ENCODE measurements at places on chromosomes 13 and 19.

- no peak for DNase-seq
Measured at GRCh38 chr19:5665781-5666513, 14.4 kb downstream of the MICOS13 start.

GRCh38 chr13:113926951-113927660 is 46.8 kb downstream of the C13orf46 start:
- DNase-seq, result peak; percentile 5

GRCh38 chr19:8445488-8446001 is 770 bp downstream of the HNRNPM start:
- DNase-seq, result peak; percentile 40

GRCh38 chr19:15640294-15640903 is at the start of gene CYP4F3:
Gene CYP4F3, plus strand, starts transcription at chr19:15640897. Its CDS starts 519 bp downstream, at chr19:15641416.
- no peak for DNase-seq

GRCh38 chr13:109012115-109012514 is 382.7 kb downstream of the MYO16 start:
- DNase-seq, result no peak

DNA sequence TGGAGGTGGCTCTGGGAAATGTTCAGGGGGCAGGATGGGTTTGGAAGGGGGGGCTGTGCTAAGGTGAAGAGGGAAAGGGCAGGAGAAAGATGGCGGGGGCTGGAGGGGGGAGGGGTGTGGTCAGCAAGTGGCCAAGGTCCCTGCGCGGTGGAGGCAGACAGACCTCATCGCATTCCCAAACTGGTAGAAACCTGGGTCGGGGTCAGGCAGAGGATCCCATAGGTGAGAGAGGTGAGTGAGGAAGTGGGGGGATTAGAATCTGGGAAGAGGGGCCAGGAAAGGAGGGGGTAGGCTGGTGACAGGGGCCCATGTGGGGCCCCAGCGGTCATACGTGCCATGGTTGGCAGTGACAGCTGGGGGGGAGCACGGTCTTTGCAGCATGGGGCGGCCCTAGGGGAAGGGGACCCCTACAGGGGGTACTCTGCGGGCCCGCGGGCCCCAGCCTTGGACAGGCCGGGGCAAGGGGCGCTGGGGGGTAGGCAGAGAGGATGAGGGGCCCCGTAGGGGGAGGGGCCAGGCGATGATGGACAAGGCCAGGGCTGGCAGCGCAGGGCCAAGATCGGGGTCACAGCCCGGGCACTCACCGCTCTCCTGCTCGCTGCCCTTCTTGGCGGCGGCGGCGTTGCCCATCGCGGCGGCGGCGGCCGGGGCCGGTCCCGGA is 514 bp downstream of the PRKACA start:
- DNase-seq, result no peak

GRCh38 chr19:49488863-49489537 is 1.6 kb downstream of the RPL13A start:
- DNase-seq, result no peak

- DNase-seq, result no peak
Measured at GRCh38 chr19:35555301-35556005, 8.0 kb downstream of the ATP4A start.

DNA sequence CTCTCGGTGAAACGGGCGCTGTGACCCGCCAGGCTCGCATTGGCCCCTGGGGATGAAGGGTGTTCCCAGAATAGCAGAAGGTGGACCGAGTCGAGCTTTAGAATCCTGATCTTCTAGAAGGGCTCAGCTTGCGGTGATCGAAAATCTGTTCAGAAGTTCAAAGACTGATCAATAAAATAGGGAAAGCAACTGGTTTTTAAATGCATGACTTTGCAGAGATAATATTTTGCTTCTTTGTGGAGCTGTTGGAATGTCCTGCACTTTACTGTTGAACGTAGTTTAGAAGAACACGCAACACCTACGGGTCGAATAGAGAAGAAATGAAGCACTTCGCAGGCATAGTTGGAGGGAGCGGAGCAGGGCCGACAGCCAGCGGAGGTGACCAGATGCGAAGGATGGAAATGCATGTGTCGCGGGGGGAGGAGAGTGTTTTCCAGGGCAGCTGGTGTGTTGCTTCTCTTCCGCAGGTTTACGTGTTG is 766 bp downstream of the CEBPG start:
- no peak for DNase-seq

GRCh38 chr13:33686772-33687480 is 131.0 kb upstream of the RFC3 start:
- no peak for DNase-seq

GRCh38 chr13:48571126-48571913 is 38.4 kb upstream of the RCBTB2 start:
- no peak for DNase-seq

DNA sequence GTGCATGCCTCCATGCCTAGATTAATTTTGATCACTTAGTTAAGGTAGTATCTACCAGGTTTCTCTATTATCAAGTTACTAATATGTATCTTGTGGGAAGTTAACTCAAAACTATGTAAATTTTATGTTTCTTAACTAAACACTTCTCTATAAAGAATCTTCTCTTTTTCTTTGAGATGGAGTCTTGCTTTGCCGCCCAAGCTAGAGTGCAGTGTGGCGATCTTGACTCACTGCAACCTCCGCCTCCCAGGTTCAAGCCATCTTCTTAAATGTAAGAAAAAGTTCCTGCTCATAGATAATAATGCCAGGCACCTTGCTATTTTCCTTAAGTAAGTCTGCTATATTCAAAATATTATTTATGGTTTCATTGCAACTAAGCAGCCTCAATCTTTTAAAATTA is 58.4 kb downstream of the ELF1 start:
- no peak for DNase-seq

GRCh38 chr13:41652735-41653361 is 195.5 kb downstream of the RGCC start:
- DNase-seq, result no peak

DNA sequence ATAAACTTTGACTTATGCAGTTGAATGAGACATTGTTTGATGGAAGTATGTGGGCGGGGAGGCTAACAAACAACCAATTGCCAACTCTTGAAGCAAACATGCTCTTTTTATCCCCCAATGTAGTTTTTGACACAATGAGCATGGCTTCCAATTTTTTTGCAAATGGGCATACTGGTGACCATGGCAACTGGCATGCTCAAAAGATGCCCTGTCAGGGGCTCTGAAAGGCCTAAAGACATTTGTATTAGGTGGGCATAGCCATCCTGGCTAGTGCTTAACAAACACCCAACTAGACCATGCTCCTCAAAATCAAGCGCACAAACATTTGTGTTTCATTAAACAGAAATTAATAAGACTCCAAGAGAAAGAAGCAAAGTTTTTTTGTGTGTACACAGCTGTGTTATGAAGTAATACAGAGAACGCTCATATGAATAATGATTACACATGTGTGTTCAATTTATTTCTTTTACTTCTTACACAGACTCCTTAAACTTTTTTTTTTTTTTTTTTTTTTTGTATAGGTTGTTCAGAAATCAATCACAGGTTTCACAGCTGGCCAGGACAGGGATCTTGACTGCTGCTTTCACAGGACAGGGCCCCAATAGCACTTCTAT is 95.6 kb downstream of the DLEU7 start:
- DNase-seq, result no peak

- DNase-seq, result no peak
Measured at GRCh38 chr13:80030491-80030890, 310.4 kb downstream of the SPRY2 start.

DNA sequence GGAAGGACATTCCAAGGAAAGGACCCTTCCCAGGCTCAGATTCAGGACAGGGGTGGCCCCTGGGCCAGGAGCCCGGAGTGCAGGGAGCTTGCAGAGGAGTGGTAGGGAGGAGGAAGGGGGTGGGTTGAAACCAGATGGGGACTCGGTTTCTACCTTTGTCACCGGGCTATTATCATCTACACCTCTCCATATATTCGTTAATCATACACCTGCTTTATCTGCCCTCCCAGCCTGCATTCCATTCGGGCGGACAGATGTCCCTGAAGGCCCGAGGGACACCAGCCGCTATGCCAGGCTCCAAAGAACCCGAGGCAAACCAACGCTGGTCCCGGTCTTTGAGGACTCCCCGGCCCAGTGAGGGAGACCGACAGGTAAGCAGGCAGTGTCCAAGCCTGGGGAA is 15.5 kb upstream of the MYH14 start:
- no peak for DNase-seq

DNA sequence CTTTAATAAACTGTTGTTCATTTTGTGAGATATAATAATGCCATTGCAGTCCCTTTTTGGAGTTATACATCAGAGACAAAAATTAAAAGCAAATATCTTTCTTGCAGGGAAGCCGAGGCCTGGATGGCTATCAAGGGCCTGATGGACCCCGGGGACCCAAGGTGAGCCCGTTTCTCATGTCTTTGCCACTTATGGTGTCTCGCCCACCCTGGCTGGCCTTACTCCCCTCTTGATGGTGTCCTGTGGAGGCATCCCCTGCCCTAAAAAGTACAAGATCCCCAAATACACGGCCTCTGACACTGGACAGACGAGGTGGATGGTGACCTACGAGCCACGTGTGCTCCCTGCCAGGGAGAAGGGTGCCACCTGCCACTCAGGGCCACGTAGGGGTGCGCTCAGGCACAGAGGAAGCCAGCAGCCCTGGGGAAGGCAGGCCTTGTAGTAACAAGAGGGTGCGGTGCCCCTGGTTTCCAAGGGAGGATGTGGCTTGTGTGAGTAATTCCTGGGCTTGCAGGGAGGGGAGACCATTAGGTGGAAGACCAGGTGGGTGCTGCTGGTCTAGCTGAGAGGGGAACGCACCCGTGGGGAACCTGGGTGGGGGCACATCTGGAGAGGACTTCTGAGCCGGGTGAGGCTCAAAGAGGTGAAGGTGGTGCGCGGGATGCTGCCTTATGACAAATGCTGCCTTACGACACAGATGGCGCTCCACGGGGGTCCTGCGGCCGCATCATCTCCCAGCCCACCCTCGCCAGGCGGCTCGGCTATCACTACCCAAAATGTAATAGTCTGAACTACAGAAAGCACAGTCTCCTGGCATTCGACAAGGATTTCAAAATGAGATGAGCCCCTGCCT is 115.6 kb downstream of the RAB20 start:
- no peak for DNase-seq

- no peak for DNase-seq
Measured at GRCh38 chr13:77176350-77176749, 149.4 kb upstream of the FBXL3 start.

GRCh38 chr19:31392464-31392863 is 43.2 kb upstream of the TSHZ3 start:
- DNase-seq, result no peak

GRCh38 chr19:33811246-33811645 is 14.6 kb downstream of the KCTD15 start:
- DNase-seq, result no peak

DNA sequence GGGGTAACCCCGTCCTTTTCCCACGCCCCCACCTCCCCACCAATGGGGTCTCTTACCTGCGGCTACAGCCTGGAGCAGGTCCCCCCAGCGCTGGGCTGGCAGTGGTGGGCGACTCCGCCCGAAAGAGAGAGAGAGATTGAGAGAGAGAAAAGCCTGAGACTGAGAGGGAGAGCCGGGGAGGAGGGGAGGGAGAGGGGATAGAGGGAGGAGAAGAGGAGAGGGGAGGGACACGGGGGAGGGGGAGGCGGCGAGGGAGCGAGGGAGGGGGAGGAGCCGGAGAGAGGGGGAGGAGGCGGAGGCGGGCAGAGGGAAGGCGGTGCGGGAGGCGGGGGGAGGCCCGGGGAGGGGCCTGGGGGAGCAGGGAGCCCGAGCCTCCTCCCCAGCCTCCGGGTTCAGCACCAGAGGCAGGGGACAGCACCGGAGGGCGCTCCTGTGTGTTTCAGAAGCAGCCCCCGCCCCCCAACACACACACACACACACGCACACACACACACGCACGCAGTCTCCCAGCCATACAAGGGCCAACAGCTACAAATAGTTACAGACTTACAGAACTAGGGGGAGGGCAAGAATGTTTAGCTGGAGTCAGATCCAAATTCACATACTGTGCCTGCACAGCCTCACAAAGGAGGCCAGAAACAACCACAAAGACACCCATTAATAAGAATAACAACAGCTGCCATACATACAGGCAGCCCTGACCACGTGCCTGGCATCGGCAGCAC is at the start of gene SLC8A2:
Gene SLC8A2 (minus strand): TSS at position 161 of the 725 bp plus-strand sequence. CDS start 5,490 bp downstream, outside the sequence.
- DNase-seq, result no peak

- no peak for DNase-seq
Measured at GRCh38 chr19:18465214-18465963, 27.5 kb upstream of the ISYNA1 start.

- no peak for DNase-seq
Measured at GRCh38 chr19:33312065-33312464, 9.7 kb upstream of the CEBPA start.

- no peak for DNase-seq
Measured at GRCh38 chr13:98998831-98999638, 21.2 kb upstream of the DOCK9 start.

DNA sequence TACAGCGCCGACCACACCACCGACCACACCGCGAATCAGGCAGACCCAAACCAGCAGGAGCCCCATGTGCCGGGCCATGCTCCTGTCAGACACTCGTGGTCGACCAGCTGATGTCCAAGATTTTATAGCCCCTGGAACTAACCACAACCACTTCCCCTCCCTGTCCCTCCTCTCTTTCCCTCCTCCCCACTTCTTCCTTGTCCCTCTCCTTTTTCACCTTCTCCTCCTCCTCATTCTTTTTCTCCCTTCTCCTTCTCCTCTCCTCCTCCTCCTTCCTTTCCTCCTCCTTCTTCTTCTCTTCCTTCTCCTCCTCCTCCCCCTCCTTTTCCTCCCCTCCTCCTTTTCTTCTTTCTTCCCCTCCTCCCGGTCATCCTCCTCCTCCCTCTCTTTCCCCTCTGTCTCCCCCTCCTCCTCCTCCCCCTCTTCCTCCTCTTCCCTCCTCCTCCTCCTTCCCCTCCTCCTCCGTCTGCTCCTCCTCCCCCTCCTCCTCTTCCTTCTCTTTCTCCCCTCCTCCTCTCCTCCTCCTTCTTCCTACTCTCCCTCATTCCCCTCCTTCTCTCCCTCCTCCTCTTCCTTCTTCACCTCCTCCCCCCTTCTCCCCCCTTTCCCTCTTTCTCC is 670 bp downstream of the BSPH1 start:
- no peak for DNase-seq

- no peak for DNase-seq
Measured at GRCh38 chr19:46232029-46232428, 2.5 kb downstream of the IGFL1 start.

DNA sequence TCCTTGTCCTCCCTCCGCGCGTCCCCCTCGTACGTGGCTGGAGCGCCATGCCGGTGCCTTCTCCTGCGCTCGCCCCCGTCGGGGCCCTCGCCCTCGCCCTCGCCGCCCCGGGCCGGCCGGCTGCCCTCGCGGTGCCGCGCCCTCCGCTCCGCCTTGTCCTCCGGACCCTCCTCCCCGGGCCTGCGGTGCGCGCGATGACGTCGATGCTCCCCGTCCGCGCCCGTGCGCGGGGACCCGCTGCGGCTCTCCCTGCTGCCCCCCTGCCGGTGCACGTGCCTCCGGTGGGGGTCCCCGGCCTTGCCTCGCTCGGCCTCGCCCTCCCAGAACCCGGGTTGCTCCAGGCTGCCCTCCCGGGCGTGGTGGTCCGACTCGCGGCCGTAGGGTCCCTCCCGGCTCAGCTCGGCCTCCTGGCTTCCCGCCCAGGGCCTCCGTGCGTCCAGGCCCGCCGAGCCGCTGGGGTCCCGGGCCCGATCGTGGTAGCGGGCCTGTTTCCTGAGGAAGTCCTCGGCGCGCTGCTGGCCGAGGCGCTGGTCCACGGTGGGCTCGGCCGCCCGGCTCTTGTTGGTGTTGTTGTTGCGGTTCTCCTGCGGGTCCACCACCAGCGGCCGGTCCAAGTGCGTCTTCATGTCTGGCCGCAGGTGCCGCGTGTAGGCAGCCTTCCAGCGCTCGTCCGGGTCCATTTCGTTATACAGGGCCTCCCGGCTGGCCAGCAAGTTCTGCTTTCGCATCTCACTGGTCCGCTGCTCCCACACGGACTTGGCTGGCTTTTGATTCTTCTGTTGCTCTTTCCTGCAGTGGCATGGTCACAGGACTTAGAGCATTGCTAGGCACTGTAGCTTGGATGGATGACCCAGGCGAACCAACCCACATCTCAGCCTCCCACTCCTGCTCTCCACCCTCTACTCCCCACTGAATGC is 148.6 kb downstream of the IER2 start:
- DNase-seq, result no peak

Data from omental fat pad (tissue), 4 donors.